ENCODE measurements at places on chromosomes 3 and 15.

DNA sequence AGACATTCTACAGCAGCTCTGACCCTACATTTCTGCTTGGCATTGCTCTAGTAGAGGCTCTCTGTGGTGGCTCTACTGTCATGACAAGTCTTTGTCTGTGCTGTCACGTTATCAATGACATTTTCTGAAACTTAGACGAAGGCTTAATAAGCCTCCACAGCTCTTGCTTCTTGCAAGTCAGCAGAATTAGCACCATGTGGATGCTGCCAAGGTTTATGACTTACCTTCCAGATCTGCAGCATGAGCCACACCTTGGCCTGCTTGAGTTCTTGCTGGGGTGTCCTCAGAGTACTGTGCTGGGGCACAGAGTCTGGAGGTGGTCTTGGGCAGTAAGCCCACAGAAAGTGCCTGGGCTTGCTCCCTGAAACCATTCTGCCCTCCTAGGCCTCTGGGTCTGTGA, 9.8 kb downstream of the RTP1 start:
- no peak for DNase-seq

GRCh38 chr3:180417241-180417640, 184.7 kb upstream of the TTC14 start:
- no peak for DNase-seq

GRCh38 chr3:178513546-178514380, 22.5 kb upstream of the KCNMB2 start:
- no peak for DNase-seq

GRCh38 chr3:188926111-188926510, 245.7 kb upstream of the TPRG1 start:
- DNase-seq: no peak

- DNase-seq: no peak
These were observed 184.1 kb upstream of the CCDC54 start for GRCh38 chr3:107193116-107193515.

- DNase-seq: no peak
These were observed 193.3 kb upstream of the PROK2 start for GRCh38 chr3:71978150-71978721.

DNA sequence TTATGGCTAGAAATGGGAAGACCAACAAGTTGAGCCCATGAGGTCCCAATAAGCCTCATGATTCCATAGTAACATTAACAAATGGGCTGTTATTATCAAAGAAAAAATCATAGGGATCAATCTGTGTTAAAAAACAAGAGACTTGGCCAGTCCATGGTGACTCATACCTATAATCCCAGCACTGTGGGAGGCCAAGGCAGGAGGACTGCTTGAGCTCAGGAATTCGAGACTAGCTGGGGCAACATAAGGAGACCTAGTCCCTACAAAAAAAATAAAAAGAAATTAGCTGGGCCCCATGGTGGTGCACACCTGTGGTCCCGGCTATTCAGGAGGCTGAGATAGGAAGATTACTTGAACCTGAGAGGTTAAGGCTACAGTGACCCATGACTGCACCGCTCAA, 124.8 kb downstream of the DMXL2 start:
- no peak for DNase-seq

- no peak for DNase-seq
These were observed 492.5 kb upstream of the CFAP20DC start for GRCh38 chr3:59542276-59542675.

DNA sequence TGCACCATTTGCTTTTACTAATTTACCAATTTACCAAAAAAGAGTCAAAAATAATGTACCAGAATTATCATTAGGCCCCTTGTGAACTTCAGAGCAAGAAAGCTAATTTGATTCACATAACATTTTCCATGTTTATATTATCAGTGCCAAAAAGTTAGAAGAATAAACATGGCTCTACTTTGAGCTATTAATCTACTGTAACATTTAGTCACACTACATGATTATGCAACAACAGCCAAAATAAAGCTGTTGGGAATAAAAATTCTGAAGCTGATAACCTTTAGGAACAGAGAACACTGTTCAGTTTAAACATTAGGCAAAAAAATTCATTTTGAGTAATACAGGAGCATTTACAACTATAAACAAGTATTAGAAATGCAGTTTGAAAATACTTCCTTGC, 63.6 kb downstream of the PROS1 start:
- no peak for DNase-seq

- no peak for DNase-seq
These were observed 37.8 kb downstream of the ZNF445 start for GRCh38 chr3:44439499-44440295.

GRCh38 chr3:82509951-82510603, 748.6 kb upstream of the GBE1 start:
- DNase-seq: no peak

DNA sequence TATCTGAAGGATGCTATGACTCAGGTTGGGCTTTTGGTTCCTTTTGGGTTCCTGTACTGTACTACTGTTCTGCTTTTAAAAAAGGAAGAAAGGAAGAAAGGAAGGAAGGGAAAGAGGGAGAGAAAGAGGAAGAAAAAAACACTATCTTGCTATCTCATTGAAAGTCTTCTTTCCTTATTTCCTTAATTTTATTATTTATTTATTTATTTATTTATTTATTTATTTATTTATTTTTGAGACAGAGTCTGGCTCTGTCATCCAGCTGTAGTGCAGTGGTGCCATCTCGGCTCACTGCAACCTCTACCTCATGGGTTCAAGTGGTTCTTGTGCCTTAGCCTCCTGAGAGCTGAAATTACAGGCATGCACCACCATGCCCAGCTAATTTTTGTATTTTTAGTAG, 198.9 kb upstream of the SOX2 start:
- DNase-seq: no peak

DNA sequence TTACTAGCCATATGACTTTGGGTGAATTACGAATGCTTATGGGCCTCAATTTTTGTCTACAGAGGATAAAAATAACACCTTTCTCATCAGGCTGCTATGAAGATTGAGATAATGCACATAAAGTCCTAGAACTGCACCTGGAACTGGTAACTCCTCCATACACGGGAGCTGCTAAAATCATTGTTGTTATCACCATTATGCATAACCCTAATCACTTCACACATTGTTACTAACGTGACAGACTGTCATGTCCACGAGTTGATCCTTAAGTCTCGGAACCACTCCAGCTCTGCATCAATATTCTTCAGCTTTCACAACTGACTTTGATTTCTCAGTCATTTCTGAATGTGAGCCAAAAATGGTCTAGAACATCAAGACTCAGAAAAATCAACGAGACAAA, 64.1 kb downstream of the RFTN1 start:
- DNase-seq: no peak

GRCh38 chr3:133832802-133833144, 27.2 kb downstream of the SRPRB start:
- DNase-seq: no peak

GRCh38 chr3:10600296-10600714, 94.9 kb upstream of the ATP2B2 start:
- no peak for DNase-seq

- DNase-seq: no peak
These were observed 40.8 kb downstream of the MRAS start for GRCh38 chr3:138389144-138389601.

GRCh38 chr3:38111696-38112377, 25.1 kb downstream of the ACAA1 start:
- DNase-seq: no peak

GRCh38 chr15:48777645-48778330, 33.1 kb downstream of the CEP152 start:
- no peak for DNase-seq

- no peak for DNase-seq
These were observed 171.4 kb downstream of the ARRDC4 start for GRCh38 chr15:98131924-98132323.

GRCh38 chr15:48385031-48385830, 54.0 kb downstream of the DUT start:
- no peak for DNase-seq

DNA sequence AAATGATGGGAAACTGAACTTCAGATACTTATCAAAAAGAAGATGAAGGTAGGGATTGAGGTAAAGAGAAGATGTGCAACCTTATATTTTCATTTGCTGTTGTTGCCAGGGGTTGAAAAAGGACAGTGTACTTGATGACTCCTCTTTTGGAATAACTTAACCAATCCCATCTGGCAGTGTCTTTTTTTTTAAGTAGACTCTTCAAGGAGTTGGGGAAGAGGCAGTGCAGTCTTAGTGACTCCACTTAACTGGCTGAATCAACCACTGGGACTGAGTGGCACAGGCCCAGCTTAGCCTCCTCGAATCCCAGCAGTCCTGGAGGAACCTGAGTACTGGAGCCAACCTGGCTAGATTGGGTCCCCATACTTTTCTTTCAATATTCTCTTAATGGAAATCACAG, 27.3 kb upstream of the FILIP1L start:
- DNase-seq: no peak

GRCh38 chr15:49179433-49180190, 9.6 kb downstream of the GALK2 start:
- DNase-seq: no peak

GRCh38 chr15:83153288-83153687, 45.8 kb downstream of the TM6SF1 start:
- no peak for DNase-seq
